AG20443 (cell line): ENCODE measurements at places on chromosomes 7 and 10.

GRCh38 chr10:50470345-50470744, 153.4 kb downstream of the SGMS1 start:
- no peak for DNase-seq

DNA sequence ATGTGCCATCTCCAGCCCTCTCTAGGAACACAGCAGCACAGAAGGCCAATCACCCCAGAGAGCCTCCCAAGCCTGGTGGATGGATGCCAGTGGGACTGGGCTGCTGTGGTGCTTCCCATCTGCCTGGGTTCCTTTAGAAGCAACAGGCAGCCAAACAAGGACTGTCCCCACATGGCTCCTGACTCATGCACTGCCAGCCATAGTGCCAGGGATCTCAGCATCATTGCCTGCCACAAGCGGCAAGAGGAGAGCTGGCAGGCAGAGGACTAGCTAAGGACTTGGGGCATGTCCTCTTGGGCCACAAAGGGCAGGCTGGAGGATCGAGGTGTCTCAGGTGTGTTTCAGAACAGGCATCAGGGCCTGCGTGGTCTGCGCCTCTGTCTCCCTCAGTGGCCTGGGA, 23.4 kb upstream of the FIGNL1 start:
- DNase-seq = no peak

- no peak for DNase-seq
Observed at GRCh38 chr10:85318809-85319807, 990.7 kb downstream of the CCSER2 start.

DNA sequence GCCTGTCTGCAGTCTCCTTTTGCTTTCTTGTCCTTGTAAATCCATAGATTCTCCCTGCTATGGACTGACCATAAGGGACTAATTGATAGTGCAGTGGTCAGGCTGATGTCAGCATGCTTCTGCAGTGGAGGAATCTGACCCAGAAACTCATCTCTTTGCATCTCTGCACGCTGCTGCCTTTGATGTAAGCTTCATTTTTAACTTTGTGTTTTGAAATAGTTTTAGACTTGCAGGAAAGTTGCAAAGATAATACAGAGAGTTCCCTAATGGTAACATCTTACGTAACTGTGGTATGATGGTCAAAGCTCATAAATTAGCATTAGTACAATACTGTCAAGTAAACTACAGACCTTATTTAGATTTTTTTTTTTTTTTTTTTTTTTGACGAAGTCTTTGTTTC, 89.6 kb downstream of the GALNT17 start:
- DNase-seq = no peak

GRCh38 chr10:118397391-118397790, 55.3 kb upstream of the FAM204A start:
- DNase-seq = no peak

- DNase-seq = no peak
Observed at GRCh38 chr7:134902058-134902457, 84.2 kb upstream of the AGBL3 start.
